DMS153 (cell line): ENCODE measurements at places on chromosomes 4 and X.

DNA sequence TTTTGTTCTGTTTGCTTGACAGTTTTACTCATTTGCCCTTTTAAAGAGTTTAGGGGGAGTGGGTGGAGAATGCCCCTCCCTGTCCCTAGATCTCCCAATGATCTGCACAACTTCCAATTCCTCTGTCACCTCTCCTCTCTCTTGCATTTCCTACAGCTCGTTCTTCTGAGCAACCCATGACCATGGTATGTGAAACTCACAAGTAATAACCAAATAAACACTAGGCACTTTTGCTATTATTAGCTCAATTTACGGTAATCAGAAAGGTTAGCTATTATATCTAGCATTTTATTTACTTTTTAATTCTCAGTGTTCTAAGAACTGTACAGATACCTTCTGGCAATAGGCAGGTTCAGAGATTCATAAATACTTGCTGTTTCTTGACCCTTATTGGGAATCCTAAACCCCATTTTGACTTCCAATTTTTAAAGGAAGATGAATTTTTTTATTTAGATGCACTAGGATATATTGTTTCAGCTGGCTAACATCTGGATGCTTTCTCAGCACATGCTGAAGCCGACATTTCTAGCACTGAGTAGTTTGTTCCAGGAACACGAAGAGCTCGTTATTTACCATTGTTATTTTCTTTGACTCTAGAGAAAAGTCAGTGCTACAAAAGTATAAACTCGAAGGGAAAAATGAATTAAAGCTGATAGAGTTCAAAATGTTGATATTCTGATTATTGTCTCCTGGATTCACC lies 194.7 kb upstream of the TLL1 start:
- no peak for DNase-seq

- no peak for DNase-seq
Observed at GRCh38 chrX:108945883-108946523, 209.6 kb upstream of the IRS4 start.

- no peak for DNase-seq
Observed at GRCh38 chr4:93730251-93730650, 98.3 kb upstream of the ATOH1 start.

DNA sequence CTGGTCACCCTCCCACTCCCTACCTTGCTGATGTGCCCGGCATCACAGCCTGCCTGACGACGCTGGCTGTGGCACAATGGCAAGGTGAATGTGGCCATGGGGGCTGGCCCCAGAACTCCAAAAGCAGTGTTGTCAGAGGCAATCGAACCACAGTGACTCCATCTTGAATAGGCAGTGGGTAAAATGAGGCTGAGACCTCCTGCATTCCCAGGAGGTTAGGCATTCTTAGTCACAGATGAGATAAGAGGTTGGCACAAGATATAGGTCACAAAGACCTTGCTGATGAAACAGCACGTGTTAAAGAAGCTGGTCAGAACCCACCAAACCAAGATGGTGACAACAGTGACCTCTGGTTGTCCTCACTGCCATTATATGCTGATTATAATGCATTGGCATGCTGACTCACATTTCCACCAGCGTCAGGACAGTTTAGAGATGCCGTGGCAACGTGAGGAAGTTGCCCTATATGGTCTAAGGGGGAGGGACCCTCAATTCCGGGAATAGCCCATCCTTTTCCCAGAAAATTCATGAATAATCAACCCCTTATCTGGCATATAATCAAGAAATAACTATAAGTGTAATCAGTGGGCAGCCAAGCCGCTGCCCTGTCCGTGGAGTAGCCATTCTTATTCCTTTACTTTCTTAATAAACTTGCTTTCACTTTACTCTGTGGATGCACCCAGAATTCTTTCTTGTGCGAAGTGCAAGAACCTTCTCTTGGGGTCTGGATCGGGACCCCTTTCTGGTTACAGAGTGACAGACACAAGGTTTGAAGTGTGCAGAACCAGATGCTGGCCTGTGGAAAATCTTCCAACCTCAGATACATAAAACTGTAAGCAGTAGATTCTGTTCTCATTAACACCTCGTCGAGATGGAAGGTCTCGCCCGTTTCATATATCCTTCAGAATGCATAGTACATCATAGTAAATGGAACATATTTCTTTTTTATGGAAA lies 26.8 kb upstream of the CLDN24 start:
- DNase-seq: no peak

- DNase-seq: no peak
Observed at GRCh38 chr4:85265234-85265633, 209.7 kb upstream of the ARHGAP24 start.

DNA sequence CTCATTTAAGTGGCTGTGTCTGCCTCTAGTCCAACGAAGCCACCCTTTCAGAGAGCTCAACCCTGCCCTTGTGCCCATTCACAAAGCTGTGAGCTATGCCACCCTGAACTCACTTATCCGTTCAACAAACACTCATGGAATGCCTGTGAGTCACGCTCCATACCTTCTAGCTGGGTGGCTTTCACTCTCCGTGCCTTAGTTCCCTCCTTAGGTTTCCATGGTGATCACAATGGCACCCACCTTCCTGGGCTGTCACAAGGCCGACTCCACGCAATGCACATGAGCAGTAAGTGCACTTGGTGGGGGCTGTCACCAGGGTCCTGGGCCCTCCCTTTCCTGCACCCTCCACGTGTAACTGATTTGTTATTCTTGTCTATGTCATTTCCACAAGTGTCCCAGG lies 37.2 kb upstream of the PPP2R2C start:
- DNase-seq: no peak

DNA sequence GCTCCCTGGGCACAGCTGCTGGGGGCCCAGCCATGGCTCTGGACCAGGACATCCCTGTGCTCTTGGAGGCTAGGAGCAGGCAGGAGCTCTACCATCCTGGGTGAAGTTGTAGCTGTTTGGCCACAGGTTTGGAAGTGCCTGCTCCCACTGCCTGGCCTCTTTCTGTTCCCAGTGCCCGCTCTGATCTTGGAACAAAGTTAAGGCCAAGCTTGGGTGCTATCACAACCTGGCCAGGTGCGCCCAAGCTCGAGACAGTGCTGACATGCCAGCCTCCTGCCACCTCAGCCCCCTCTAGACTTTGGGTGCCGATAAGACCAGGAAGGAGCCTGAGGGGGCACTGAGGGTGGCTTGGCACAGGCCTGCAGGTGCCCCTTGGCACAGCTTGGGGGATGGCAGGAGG lies 686.1 kb upstream of the AADAT start:
- no peak for DNase-seq

GRCh38 chr4:88101165-88101564 lies 57.3 kb downstream of the ABCG2 start:
- DNase-seq: no peak

DNA sequence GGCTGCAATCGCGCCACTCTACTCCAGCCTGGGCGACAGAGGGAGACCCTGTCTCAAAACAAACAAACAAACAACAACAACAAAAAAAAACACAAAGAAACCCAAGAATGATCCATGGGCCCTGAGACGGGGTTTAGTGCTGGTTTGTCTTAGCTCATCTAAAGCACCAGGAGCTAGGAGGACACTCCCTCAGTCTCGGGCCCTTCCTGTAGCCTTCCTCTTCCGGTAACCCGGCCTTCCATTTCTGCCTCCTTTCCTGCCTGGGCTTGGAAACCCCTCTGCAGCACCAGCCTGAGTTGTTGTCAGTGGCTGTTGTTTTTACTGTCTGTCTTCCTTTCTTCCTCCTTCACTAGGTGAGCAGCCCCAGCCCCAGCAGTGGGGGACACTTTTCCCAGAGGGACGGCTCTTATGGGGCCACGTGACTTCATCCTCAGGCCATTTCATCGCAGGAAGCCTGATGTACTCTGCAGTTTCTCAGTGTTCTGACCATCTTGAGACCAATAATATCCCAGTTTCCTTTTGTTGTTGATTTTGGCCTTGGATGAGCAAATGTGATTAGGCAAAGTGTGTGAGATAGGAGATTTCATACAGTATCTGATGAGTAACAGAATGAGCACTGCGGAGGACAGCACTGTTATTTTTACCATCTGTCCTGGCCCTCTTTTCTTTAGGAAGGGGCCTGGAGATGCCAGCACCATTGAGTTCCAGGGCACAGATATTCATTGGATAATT lies 90.1 kb downstream of the ANAPC4 start:
- no peak for DNase-seq

GRCh38 chrX:7110821-7111276 lies 36.7 kb upstream of the STS start:
- no peak for DNase-seq

- no peak for DNase-seq
Observed at GRCh38 chr4:169940460-169940859, 85.7 kb downstream of the MFAP3L start.

DNA sequence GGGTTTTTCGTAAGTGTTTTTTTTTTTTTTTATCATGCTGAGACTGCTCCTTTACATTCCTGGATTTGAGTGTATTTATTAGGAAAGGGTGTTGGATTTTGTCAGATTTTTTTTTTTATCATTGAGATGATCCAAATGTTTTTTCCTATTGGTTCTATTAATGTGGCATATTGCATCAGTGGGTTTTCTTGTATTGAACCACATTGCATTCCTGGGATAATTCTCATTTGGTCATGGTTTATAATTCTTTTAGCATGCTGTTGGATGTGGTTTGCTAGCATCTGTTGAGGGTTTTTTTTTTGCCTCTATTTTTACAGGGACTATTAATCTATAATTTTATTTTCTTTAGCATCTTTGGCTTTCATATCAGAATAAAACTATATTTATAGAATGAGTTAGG lies 28.8 kb downstream of the COL4A5 start:
- no peak for DNase-seq

- no peak for DNase-seq
Observed at GRCh38 chrX:1076871-1077651, 135.4 kb downstream of the CRLF2 start.

DNA sequence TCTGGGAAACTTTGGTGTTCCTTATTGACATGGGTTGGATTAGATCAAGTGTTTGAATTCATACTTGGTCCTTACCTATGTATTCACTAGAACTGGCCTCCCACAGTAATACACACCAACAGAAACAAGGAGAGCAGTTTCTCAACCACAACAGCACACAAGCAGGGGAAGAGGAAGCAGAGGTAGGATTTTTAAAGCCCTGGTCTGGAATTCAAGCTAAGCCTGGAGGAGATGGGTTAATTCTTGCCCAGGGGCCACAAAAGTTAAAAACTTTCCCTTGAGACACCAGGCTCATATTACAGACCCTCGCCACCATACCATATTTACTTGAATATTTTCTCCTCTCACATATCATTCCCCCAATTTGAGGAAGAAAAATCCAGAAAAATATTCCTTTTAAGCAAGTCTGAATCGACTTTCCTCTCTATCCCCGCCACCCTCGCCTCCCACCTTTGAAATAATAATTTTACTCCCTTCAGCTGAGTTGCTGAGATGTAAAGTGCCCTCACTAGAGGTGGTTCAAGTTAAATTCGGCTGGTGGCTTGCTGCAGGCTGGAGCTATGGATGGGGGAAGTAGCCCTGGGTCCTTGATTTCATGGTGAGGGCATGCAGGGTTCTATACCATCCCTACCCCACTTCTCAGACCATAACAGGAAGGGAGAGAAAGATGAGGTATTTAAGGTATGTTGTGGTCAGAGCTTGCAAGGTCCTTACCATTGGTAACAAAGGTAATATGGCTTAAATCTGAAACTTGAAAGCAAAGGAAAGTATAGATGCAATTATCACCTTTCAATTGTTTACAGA lies 440.2 kb downstream of the INPP4B start:
- no peak for DNase-seq

- no peak for DNase-seq
Observed at GRCh38 chr4:120277391-120277790, 210.7 kb upstream of the MAD2L1 start.
